Gastroesophageal sphincter (tissue), 4 donors: ENCODE measurements at places on chromosomes 11 and 22. TPM values are rescaled to one million over a fixed set of nuclear protein-coding genes. Genes with fewer than 3 reads are reported as not detected.

DNA sequence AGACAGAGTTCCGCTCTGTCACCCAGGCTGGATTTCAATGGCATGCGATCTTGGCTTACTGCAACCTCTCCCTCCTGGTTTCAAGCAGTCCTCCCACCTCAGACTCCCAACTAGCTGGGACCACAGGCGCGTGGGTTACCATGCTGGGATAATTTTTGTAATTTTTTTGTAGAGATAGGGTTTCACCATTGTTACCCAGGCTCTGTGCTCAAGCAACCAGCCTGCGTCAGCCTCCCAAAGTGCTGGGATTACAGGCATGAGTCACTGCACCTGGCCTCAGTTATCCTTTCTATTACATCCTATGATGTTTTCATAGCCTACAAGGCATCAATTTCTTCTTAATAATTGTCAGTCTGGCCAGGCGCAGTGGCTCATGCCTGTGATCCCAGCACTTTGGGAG, 36.5 kb downstream of the LRRC74B start:
- no peak for ATAC-seq

DNA sequence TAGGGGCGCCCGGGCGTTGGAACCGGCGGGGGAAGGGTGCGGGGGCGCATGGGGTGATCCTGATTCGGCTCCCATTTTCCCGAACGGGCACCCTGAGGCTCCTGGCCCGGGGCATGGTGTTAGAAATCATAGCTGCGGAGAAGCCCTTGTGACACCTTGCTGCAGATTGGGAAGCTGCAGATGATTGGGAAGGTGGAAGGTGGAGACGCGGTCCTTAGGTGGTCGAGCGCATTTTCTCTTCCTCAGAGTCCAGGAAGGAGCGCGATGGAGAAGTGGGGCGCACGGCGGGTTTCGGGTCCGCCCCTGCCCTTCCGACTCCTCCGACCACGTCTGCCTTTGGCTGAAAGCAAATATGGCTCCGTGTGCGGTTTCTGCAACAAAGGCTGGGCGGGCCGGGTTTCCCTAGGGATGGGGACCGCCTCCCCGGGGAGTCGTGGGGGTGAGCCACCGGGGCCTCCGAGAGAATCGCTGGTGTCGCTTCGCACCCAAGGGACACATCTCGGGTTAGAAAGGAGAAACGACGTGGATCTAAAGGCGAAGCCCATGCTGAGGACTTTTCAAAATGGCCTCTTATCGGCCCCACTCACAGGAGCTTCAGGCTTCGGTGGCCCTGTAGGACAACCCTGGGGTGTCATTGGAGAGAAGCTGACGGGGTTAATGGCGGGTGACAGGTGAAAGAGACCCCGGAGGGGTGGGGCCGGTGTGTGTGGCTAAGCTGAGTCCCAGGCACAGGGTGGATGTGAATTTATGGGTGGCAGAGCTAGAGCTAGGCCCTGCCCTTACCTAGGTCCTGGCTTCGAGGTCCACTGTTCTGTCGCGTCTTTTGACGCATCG, 707 bp upstream of the FTH1 start:
- no peak for ATAC-seq

DNA sequence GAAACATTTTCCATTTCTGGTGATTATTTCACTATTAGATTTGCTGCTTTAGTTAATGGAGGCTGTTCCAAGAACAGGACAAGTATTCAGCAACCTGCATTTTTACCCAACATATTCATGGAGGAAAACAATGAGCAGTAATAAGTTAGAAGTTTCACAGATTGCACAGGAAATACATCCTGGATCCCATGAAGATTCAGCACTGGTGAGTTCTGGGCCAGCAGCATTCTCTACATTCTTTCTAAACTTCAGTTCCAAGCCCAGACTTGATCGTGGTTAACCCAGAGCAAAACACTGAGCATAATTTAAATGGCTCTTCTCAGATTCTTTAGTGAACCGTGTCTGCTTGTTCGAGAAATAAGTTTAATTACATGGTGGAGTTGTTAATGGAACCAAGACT, 3.8 kb downstream of the FJX1 start:
- ATAC-seq: no peak

- ATAC-seq: no peak
Observed at GRCh38 chr11:45238724-45239123, 47.4 kb downstream of the SYT13 start.

GRCh38 chr22:36222887-36223450, 16.4 kb downstream of the APOL2 start:
- ATAC-seq: no peak

DNA sequence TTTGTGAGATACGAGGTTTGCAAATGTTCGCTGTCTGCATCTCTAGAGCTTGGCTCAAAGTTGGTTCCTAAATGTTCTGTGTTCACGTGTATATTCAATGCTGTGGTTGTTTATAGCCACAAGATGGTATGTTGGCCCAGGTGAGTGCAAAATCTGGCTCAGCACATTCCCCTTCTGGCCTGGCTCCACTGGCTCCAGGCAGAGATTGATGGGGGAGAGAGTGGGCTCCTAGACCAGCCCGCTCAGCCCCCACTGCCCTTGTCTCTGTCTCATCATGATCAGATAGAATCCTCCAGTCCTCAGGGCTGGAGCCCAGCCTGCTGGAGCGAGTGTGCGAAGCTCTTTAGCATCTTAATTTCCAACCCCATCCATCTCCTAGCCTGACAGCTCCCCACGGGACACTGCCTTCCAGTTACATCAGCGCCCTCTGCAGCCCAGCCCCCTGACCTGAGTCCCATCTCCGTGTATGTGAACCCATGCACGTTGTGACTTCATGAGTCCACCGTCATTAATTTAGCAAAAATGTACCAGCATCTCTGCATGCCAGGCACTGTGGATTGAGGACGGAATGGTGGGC, 2.0 kb downstream of the P2RX3 start:
- ATAC-seq: no peak

GRCh38 chr11:66489636-66490035, 9.4 kb downstream of the DPP3 start:
- no peak for ATAC-seq

- no peak for ATAC-seq
Observed at GRCh38 chr11:29190313-29190712, 826.5 kb downstream of the KCNA4 start.

DNA sequence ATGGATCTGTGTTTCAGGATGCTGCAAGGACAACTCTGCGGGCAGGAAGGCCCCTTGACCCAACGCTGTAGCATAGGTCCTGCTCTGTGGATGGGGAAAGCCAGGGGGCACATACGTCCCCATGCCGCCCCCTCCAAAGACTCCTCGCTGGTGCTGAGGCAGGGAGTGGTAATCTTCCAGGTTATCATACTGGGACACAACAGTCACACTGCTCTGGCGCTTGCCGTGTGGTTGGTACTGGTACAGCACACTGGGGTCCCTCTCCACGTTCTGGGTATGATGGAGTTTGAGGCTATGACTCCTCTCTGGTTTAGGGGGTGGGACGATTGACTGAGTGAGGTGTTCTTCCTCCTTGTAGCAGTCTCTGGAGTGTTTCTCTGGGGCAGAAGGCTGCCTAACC, 26.2 kb upstream of the TP53AIP1 start:
- no peak for ATAC-seq

- no peak for ATAC-seq
Observed at GRCh38 chr11:116422556-116422955, 350.2 kb downstream of the BUD13 start.

DNA sequence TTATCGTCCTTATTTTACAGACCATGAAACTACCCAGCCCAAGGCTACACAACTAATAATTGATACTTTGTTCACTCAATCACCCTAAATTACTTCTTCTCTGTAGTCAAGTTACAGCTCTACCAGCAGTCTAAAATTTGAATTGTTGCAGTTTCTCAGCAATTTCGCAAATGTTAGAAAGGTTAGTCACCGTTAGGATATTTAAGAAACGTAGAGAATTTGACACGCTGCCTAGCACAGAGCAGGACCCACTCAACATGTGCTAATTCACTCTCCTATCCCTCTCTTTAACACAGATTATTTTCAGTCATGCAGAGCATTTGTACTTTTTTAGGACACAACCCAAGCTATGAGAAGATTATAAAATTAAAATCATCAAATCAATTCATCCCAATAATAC, 771.1 kb upstream of the LUZP2 start:
- no peak for ATAC-seq

- ATAC-seq: no peak
Observed at GRCh38 chr11:108734956-108735559, 70.2 kb downstream of the DDX10 start.

DNA sequence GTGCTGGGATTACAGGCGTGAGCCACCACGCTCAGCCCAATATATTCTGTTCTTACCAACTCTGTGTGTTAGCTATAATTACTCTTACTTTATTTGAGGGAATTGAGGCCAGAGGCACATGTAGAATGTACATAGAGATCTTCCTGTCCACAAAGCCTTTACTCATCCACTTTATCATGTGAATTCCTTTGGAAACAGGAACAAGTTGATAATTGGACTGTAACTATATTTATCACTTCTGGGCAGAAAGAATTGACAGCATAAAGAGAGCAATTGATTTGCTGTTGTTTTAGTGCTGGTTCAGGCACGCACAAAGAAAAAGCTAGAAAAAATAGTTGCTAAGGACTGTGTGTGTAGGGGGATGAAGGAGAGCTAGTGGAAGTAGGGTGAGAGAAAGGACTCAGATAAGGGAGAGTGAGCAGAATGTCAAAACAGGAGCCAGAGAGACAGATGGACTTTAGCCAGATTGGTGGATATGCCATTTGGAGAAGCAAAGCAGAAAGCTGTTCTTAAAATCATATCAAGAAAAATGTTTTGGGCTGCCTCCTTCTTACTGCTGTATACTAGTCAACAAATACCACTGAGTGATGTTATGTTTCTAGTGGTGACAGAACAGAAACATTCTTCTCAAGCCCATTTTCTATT, 929.8 kb upstream of the CNTN5 start:
- no peak for ATAC-seq

DNA sequence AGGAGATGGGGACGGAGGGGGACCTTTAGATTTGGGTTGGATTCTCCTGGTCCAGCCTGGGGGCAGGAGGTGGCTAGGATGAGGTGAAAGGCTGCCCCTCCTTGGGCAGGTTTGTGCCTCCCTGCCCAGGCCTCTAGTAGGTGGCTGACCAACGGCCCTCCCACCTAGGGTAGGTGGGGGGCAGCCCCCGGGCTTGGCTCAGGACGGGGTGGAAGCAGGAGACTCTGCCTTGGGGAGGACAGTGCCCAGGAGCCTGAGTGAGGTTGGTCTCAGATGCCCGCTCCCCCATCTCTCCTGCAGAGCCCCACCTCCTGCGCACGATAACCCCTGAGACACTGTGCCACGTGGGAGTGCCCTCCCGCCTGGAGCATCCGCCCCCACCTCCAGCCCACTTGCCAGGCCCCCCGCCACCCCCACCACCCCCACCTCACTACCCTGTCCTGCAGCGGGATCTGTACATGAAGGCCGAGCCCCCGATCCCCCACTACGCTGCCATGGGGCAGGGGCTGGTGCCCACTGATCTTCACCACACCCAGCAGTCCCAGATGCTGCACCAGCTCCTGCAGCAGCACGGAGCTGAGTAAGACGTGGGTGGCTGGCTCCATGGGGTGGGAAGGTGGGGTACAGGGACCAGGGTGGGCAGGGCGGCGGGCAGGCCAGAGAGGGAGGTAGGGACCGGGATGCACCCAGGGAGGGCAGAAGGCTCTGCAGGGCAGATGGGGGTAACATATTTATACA, 17.7 kb downstream of the MYRF start:
- ATAC-seq: no peak

The RFPL2 gene
- not detected for total RNA-seq

The GRAP2 gene
- 0.67 TPM for total RNA-seq

The CAVIN3 gene
- total RNA-seq: 203 TPM

The IGF2 gene
- 30.2 TPM for total RNA-seq

The NARS2 gene
- total RNA-seq: 22.1 TPM

The DDTL gene
- not detected for total RNA-seq

The SMPD1 gene
- 35.3 TPM for total RNA-seq
